CD8-positive, alpha-beta memory T cell (primary cell): ENCODE measurements at places on chromosomes 6 and 20.

- H3K27me3 ChIP-seq = no peaks in the 10 kb centered on the region
- DNase-seq = no peak
- no peaks in the 10 kb centered on the region for H3K36me3 ChIP-seq
These were observed 24.4 kb downstream of the ANGPT4 start for GRCh38 chr20:891706-892080.

GRCh38 chr6:29850011-29850553, 22.5 kb downstream of the HLA-G start:
- no peaks in the 10 kb centered on the region for H3K4me1 ChIP-seq
- H3K27ac ChIP-seq = no peak overlapping the region
- H3K27me3 ChIP-seq = peaks cover 28% of the 10 kb centered on the region
- H3K4me3 ChIP-seq = no peak overlapping the region
- no peaks in the 10 kb centered on the region for H3K36me3 ChIP-seq

DNA sequence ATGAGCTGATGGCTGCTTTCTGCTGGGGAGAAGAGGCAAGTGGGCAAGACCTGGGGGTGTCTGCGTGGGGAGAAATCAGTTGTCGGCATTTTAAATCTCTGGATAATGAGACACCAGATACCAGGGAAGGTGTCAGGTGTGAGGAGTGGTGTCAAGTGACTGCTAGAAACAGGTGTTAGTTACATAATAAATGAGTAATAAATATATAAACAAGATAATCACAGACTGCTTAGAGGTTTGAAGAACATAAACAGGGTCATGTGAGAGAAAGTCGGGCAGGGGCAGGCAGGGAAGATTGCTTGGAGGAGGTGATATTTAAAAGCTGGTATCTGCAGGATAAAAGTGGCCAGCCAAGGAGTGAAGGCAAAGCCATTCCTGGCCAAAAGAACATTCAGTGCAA, 87.2 kb upstream of the RIN2 start:
- no peaks in the 10 kb centered on the region for H3K36me3 ChIP-seq
- no peaks in the 10 kb centered on the region for H3K27me3 ChIP-seq
- no peaks in the 10 kb centered on the region for H3K4me1 ChIP-seq
- H3K27ac ChIP-seq = no peak overlapping the region

GRCh38 chr6:87152526-87152955, 2.8 kb upstream of the ZNF292 start:
- H3K27me3 ChIP-seq = no peaks in the 10 kb centered on the region
- peak overlapping the region; percentile 63 for H3K4me3 ChIP-seq
- peak overlapping the region; percentile 52 for H3K27ac ChIP-seq
- H3K4me1 ChIP-seq = peaks cover 40% of the 10 kb centered on the region
- no peak for DNase-seq
- no peaks in the 10 kb centered on the region for H3K36me3 ChIP-seq

- H3K4me1 ChIP-seq = no peaks in the 10 kb centered on the region
- no peaks in the 10 kb centered on the region for H3K36me3 ChIP-seq
- DNase-seq = no peak
- H3K27ac ChIP-seq = no peak overlapping the region
- H3K4me3 ChIP-seq = no peak overlapping the region
These were observed 10.5 kb upstream of the FAM210B start for GRCh38 chr20:56348305-56348693.

- no peaks in the 10 kb centered on the region for H3K4me1 ChIP-seq
- no peak for DNase-seq
These were observed 58.5 kb downstream of the TRPC4AP start for GRCh38 chr20:35034145-35034544.

DNA sequence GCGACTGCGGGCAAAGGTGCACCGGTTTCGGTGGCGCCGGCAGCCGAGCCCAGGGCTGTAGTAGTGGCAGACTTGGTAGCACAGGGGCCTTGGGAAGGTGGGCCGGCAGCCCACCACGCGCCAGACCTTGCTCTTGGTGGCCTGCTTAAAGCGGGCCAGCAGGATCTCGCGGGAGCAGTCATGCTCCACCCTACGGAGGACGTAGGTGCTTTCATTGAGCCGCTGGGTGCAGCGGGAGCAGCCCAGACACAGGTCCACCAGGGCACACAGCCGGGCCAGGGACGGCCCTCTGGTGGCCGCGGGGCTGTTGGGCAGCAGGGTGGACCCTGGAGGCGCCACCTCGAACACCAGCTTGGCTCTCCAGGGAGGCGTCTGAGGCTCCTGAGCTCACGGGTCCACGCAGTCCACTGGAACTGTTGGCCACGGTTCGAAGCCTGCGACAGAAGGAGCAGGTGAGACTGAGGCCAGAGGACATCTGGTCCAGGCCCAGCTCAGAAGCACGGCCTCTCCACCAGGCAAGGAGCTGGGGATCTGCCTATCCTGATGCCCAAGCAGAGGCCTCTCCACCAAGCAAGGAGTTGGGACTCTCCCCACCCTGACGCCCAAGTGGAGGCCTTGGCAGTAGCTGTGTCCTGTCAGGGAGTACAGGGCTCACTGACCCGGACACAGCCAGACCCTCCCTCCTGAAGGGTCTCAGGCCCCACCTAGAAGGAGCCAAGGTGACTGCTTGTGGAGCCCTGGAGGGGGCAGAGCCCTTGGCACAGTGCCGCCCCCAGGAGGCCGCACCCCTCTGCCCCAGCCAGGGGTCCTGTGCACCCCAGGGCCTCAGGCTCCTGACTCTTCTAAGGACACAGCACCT, 1.0 kb downstream of the HELZ2 start:
- H3K36me3 ChIP-seq = no peaks in the 10 kb centered on the region
- no peak for DNase-seq
- H3K27ac ChIP-seq = peak overlapping the region; percentile 70
- H3K27me3 ChIP-seq = no peaks in the 10 kb centered on the region
- H3K4me1 ChIP-seq = peaks cover 32% of the 10 kb centered on the region
- peak overlapping the region; percentile 62 for H3K4me3 ChIP-seq

GRCh38 chr6:16762550-16763477, 1.6 kb upstream of the ATXN1 start:
- H3K27ac ChIP-seq = peak overlapping the region; percentile 98
- DNase-seq = peak; percentile 87
- no peaks in the 10 kb centered on the region for H3K27me3 ChIP-seq
- H3K4me3 ChIP-seq = peak overlapping the region; percentile 74
- H3K4me1 ChIP-seq = peaks cover 39% of the 10 kb centered on the region

- H3K27ac ChIP-seq = no peak overlapping the region
- no peaks in the 10 kb centered on the region for H3K36me3 ChIP-seq
- peaks cover 31% of the 10 kb centered on the region for H3K4me1 ChIP-seq
These were observed 103.0 kb downstream of the EDN3 start for GRCh38 chr20:59403261-59403961.

- H3K27me3 ChIP-seq = no peaks in the 10 kb centered on the region
- no peak for DNase-seq
- H3K4me3 ChIP-seq = no peak overlapping the region
- H3K27ac ChIP-seq = no peak overlapping the region
- H3K4me1 ChIP-seq = no peaks in the 10 kb centered on the region
These were observed 56.4 kb downstream of the LYRM4 start for GRCh38 chr6:5204376-5204775.

DNA sequence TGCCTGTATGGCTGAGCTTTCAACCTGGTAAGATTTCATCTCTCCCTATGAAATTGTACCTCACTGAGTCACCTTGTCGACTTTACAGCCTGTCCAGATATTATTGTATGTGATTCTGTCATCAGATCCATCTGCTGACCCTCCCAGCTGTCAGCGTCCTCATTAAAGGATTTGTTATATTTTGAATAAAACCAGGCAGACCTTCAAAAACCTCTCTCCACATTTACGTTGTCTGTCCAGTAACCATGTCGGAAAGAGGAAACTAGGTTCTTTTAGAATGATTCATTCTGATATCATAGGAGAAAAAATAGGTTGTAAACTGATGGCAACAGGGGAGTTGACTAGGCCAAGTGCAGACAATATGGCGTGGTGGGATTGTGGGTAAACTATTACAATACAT, 38.5 kb downstream of the TSPYL4 start:
- no peak for DNase-seq
- H3K4me3 ChIP-seq = no peak overlapping the region
- H3K4me1 ChIP-seq = no peaks in the 10 kb centered on the region
- H3K27ac ChIP-seq = no peak overlapping the region
- H3K27me3 ChIP-seq = no peaks in the 10 kb centered on the region
- H3K36me3 ChIP-seq = no peaks in the 10 kb centered on the region

DNA sequence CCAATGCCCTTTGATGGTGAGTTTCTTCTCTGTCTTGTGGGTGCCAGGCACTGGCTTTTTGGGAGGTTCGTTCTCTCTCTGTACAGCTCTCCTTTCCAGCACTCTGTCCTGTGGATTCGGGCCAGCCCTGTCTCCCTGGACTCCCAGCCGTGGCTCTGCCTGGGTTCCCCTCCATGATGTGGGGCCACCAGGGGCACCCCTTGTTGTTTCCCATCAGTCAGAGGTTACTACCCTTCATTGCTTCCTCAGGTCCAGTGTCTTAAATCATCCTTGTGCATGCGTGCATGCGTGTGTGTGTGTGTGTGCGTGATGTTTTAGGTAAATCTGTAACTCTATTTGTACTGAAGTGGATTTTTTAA, 40.5 kb downstream of the DYNLT1 start:
- no peaks in the 10 kb centered on the region for H3K27me3 ChIP-seq
- no peak overlapping the region for H3K4me3 ChIP-seq
- peaks cover 39% of the 10 kb centered on the region for H3K36me3 ChIP-seq
- no peak overlapping the region for H3K27ac ChIP-seq

- H3K4me3 ChIP-seq = no peak overlapping the region
- H3K27ac ChIP-seq = no peak overlapping the region
- no peak for DNase-seq
- no peaks in the 10 kb centered on the region for H3K36me3 ChIP-seq
These were observed 655.9 kb upstream of the MAN1A1 start for GRCh38 chr6:120005292-120005976.

GRCh38 chr6:34531580-34532201, 24.4 kb downstream of the SPDEF start:
- H3K27ac ChIP-seq = no peak overlapping the region
- H3K27me3 ChIP-seq = no peaks in the 10 kb centered on the region
- H3K4me1 ChIP-seq = peaks cover 7% of the 10 kb centered on the region
- no peak overlapping the region for H3K4me3 ChIP-seq
- no peaks in the 10 kb centered on the region for H3K36me3 ChIP-seq

DNA sequence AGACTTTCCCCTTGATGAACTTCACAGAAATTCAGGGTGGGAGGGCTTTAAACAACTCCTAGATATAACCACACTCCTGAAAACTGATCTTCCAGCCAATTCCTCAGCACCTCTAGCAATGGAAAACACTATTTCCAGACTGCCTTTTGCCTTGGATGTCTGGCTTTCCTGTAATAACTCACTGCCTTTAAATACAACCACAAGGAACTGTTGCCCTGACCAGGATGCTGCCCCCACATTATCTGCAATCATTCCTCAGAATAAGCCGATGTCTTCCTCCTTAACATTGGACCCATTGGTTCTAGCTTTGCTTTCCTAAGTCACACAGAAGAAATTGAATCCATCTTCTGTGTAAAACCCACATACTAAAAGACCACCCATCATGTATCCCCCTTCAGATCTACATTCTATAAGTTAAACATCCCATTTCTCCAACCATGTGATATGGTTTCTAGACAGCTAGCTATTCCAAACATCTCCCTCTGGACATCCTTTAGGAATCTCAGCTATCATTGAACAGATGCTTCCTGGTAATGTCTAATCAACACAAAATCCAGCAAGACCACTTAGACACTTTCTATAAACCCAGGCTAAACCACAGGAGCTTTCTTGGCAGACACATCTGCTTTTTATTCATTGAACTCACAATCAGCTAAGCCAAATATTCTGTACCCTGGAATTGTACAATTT, 95.9 kb upstream of the KCNQ5 start:
- no peak for DNase-seq
- H3K36me3 ChIP-seq = no peaks in the 10 kb centered on the region
- no peaks in the 10 kb centered on the region for H3K27me3 ChIP-seq
- H3K4me1 ChIP-seq = no peaks in the 10 kb centered on the region
- H3K4me3 ChIP-seq = no peak overlapping the region

DNA sequence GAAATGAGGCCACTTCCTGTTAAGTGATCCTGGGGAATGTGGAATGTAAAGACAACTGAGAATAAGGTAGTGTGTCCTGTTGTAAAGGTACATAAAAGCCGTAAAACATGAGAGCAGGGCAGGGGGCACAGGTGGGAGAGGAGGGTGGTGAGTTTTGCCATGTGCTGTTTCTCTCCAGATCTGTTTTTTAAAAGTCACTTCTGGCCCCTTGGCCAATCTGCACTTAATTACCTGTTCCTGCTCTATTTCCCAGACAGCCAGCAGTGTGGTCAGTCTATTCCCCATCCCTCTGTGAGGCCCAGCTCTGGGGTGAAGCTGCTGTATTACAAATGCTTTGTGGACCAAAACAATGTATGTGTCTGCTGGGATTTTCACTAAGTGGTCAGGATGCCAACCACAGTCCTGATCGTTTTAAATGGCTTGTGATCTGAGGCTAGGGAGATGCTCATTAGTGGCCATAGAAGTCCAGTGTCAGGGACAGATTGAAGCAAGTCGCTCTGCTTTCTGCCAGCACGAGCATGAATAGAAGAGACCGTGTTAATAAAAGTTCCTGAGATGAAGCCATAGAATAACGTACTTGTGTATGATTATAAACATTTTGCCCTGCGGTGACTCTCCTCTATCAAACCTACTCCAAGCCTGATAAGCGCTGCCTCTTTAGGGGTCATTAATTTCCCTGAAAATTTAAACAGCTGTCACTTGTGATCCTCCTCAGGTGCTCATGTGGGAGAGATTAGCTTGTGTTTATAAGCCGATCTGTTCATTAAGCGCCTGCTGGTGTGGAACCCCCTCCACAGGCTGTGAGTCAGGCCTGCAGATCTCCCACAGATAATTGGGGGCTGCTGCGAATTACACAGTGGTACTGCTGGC, 111.8 kb upstream of the CENPW start:
- no peaks in the 10 kb centered on the region for H3K4me1 ChIP-seq
- H3K27ac ChIP-seq = no peak overlapping the region
- H3K36me3 ChIP-seq = no peaks in the 10 kb centered on the region
- no peaks in the 10 kb centered on the region for H3K27me3 ChIP-seq
- DNase-seq = no peak

DNA sequence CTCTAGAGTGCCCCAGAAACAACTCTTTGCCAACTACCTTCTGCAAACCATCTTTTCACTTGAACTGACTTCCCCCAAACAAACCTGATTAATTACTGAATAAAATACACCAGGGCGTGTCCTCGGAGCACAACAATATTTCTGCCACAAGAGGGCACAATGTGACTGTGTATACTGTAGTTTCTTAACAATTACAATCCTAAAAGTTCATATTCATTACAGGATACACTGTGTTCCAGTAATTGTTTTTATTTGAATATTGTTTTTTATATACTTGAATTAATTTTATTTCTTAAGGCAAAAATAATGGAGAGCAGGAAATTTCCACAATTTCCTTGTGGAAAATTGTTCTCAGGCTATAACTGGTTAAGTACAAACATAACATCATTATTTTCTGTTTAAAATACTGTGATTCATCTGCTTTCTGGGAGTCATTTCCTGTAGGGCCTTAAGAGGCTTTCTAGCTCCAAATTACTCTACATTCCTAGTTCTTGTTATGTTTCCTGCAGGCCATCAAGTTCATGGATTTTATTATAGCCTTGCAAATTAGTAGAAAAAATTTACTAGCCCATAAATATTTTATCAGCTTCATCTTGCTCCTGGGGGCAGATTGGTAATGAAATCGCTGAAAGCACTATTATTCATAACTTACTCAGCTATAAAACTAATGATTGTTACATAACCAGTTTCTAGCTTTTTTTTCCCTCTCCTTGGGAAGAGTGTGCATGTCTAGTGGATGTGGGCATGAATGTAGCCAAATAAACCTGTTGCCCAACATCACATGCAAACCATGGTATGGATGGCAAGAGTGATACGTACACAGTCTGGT, 51.9 kb upstream of the SLC22A16 start:
- H3K27ac ChIP-seq = no peak overlapping the region
- no peaks in the 10 kb centered on the region for H3K36me3 ChIP-seq
- H3K27me3 ChIP-seq = no peaks in the 10 kb centered on the region
- no peaks in the 10 kb centered on the region for H3K4me1 ChIP-seq
- DNase-seq = no peak
- H3K4me3 ChIP-seq = no peak overlapping the region

GRCh38 chr6:66900133-66901083, 1193.4 kb upstream of the EYS start:
- H3K4me3 ChIP-seq = no peak overlapping the region
- no peaks in the 10 kb centered on the region for H3K36me3 ChIP-seq
- no peak overlapping the region for H3K27ac ChIP-seq
